ENCODE measurements at places on chromosomes 5 and 9.

DNA sequence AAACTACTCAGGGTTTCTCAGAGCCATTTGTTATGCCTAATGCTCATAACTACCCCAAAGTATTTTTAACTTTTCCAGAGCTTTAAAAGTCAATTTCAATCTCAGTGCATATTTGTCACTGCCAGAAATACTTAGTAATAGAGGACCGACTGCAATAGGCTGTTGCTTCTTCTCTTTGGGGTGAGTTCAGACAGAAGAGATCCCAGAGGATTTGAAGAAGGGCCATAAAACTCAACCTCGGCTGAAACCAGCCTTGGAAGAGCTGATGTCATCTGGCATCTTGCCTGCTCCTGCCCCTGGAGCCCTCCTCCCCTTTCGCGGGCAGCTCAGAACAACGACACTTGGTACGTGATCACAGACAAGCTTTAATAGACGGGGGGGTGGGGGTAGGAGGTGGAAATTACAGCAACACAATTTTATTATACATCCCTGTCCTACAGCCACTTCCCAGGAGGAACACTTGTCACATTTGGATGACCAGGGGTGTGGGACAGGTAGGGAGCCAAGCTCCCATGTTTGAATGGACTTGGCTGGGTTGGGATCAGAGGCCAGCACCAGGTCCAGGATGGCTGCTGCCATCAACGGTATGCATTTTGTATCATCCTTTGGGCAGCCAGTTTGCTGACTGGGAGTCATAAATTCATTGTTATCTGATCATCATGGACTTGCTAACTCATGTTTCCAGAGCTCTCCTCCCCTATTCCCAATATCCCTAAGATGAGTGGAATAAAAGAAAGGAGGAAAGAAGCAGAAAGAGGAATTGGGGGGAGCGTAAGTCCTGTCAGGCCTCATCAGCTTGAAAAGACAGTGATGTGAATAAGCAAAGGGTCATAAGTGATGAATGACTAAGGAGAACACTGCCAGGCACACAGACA lies 186.6 kb upstream of the PANK3 start:
- DNase-seq, result no peak

GRCh38 chr5:56112526-56113121 lies 117.9 kb upstream of the IL6ST start:
- DNase-seq, result no peak

GRCh38 chr9:109868207-109868606 lies 88.2 kb downstream of the PALM2AKAP2 start:
- no peak for DNase-seq

DNA sequence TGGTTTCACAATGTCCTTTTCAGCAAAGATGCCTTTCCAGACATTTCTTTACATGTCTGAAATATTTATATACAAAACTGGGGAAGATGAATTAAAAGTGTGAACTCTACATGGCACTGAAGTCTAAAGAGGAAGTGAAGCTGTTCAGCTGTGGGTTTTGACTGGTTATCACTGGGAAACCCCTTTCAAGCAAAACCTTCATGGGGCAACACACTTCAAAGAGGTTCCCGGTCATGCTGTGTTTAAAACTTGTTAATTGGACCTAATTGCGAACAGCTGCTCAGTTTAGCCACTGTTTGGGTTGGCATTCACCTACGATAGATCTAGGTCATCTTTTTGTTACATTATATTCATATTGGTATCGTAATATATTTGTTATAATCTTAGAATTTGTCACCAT lies 20.0 kb upstream of the GDNF start:
- no peak for DNase-seq

DNA sequence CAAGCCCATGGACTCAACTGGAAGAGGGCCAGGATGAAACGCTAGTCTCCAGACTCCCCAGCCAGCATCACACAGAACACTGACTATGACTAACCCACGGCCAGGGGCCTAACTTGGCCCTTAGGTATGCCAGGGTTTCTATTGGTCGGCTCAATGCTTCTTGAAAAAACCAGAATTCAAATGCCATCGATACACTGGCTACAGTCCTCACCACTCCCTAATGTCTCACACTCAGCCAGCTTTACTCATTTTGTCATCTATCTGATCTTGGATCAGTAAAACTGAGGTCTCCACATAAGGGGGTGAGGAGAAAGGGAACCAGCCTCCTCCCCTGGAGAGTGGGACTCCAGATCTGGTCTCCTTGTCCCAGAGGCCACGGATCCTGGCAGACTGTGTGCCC lies 59.5 kb upstream of the FUBP3 start:
- DNase-seq, result no peak

DNA sequence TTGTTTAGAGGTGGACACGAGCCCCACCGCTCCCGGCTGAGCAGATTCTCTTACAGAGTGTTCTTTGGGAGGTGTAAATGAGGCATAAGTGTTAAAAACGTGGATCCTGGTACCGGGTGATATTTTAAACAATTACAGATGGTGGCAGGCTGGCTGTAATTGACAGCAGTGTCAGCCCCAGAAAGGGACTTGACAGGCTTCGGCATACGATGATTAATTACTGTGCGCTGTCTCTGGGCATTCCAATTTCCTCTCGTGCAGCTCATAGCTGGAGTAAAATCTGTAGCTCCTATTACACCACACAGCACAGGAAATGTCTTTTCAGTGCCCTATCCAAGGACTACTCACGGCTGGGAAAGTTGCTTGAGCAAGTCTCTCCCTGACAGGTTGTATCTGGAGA lies 305.4 kb upstream of the IRX2 start:
- DNase-seq, result no peak

GRCh38 chr5:124550731-124551130 lies 195.7 kb downstream of the ZNF608 start:
- DNase-seq, result no peak

GRCh38 chr9:78365748-78366697 lies 69.1 kb downstream of the PSAT1 start:
- no peak for DNase-seq

DNA sequence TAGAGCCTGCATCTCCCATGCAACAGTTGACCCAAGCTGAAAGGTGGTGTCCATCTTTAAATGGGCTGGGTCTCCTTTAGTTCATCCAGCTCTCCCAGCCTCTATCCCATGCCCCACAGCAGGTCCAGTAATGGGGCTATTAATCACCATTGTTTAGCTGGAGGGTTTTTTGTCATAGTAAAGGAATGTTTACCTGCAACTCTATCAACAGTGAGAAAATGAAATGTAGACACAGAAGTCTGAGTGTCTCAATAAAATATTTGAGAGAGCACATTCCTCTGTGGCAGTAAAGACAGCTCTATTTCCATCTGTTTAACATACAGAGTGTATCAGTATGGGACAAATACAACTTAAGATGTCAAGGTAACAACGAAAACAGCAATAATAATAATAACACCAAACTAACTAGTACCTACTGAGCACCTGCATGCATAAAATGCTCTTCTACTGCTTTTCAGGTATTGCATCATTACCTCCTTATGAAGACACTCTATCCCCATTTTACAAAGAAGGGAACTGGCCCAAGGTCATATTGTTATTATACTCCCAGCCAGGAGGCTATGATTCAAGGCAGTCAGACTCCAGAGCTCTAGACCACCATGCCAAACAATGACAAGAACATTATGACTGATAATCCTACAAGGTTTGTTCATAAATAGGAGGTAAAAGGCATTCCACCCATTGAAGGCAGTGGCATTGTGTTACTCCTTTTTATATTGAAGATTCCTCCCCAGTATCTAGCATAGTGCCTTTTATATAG lies 21.0 kb upstream of the C5orf58 start:
- no peak for DNase-seq

Measured in NCI-H510A (cell line).